ENCODE measurements at places on chromosomes 4 and X.

DNA sequence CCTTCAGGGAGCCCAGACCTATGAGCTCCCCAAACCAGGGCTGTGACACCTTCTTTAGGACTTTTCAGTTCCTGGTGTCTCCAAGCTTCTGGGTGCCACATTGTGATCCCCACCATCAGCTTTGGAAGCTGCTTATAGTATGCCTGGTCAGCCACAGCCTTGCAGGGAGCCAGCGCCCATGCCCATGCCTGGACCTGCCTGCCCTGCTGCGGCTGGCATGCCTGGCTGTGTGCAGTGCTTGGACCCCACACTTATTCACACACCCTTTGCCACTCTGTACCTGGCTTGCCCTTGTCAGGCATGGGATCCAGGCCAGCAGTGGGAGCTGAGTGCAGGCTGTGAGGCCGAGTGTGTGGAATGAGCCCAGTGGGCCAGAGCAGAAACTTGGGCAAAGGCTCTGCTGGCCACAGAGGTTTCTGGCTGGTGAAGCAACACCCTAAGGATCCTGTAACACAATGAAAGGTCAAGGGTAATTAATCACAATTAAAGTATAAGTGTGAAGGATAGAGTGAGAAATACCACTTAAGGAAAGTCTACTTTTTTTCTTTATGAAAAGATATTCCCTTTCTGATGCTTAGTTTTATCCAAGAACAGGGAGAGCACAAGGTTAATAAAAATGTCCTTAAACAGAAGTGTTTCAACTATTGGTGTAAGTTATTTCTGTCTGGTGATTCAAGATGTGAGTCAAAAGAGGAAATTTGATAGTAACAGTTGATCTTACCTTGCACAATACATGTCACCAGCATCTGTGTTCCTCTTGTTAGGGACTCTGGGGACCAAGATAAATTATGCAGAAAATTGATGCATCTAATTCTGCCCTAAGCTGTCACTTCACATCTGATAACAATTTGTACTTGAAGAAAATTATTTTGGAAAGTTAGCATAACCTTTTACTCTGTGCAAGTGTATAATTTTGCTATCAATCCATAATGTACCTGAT, 161.8 kb downstream of the FAM47A start:
- no peak for DNase-seq

GRCh38 chrX:140022482-140022881, 57.2 kb upstream of the CXorf66 start:
- DNase-seq: no peak

DNA sequence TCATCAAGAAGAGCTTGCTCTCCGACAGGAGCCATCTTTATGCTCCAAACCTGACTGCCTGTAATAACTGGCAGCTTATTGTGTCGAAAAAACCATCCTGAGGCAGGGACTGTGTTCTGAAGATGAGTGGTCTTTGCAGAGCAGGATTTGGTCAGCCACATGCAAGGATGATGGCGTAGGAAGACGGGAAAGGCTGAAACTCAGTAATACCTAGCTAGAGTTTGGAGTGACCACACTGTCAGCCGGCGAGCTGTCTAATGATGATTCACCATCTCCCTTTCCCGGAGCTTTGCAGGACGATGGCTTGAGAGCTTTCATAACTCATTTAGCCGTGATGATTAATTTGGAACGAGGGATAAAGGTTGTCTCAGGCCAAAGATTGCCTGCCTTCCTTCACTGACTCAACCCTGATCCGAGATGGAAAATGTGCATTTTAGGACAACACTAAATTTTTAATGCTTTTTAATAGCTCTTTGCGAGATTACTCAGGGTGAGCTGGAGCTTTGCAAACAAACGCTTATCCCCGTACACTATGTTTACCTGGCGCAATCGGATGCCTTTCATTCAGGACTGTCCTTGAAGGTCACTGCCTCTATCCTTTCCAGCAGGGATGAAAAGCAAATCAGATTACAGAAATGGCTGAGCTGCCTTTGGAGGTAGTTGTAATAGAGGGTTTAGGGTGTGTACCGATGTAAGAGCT, 288.5 kb downstream of the ASMT start:
- DNase-seq: peak; percentile 67

- no peak for DNase-seq
These were observed 200.7 kb upstream of the IL15 start for GRCh38 chr4:141435446-141436225.

DNA sequence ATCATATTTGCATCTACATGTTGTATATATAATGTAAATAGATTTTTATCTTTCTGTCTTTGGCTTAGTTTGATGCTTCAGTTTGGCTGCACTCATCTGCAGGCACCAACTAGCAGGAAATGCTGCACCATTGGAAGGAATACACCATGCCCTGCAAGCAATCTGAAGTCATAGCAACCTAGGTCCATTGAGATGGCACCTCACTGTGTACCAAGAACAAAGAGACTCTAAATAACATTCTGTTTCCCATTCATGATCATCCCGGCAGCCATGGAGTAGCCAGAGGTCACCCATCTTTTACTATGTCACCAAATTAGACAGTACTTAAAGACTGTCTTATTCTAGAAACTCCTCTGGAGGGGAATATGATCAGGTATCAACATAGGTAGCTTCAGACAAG, 40.8 kb upstream of the HS6ST2 start:
- DNase-seq: no peak

DNA sequence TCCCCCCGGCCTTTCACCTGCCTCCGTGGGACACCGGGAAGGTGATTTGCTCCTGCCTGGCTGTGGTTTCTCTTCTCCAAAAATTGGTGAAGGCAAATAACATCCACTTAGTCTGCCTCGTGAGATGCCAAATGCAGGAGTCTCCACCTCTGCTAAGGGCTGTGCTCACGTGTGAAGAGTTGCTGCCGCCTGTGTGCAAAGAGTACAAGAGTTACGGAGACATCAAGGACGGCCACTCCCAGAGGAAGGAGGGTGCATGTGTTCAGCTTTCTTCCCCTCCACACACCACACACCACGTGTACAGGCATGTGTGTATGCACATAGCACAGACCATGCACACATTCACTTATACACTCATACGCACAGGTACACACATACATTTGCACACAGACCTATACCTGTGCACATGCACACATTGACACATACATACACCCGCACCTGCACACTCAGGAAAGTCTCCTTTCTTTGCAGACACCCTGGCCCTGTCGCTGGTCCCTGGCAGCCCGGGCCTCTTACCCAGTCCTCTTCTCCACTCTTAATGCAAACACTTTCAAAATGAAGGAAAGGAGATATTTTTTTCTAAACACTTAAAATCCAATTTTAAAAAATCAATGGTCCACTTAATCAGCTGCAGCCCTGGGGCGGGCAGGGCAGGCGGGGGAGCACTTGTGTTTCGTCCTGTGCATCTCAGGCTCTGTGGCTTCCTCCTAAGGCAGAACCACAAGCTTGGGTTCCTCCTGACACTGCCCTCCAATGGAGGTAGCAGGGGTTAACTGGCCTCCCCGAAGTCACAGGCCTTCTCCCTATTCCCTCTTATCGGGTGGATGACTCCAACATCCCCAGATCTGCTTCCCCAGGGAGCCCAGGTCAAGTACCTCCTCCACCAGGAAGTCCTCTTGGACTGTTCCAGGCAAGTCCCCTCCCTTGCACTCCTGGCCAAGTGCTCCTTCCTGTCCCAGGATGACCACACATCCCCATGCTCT, 103.0 kb downstream of the CPZ start:
- no peak for DNase-seq

GRCh38 chr4:87517621-87518020, 11.6 kb downstream of the SPARCL1 start:
- DNase-seq: no peak

DNA sequence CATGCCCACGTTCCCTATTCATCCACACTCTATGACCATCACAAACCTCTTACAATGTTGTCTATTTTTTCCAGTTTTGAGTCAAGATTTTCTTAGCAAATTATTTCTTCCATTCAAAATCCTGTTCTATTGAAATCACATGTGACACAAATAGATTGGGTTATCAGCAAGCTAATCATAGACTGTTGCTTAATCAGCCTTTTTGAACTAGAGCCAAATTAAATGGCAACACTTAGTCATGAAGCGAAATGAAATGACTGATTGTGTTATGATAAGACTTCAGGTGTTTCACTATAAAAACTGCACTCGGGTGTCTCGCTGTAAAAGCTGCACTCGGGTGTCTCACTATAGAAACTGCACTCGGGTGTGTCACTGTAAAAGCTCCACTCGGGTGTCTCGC, 890.0 kb upstream of the FRG1 start:
- DNase-seq: no peak

GRCh38 chr4:73104695-73105094, 35.2 kb upstream of the COX18 start:
- DNase-seq: peak; percentile 15

DNA sequence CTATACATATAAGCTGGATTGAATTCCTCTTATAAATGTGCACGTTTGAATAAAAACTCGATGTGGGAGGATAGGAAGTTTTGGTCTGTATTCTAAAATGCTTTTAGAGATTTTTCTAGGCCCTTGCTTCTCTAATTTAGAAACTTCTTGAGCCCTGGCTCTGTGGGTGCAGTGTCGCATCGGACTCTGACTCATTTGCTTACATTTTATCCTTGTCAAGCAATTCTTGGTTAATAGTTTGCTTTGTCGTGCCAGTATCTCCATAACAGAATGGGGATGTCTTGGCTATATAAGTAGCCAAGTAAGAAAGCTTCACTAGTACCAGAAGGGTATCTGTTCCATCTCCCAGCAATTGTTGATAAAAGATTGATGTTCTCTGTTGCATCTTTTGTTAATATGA, 10.7 kb downstream of the SGMS2 start:
- no peak for DNase-seq
